Renal pelvis (tissue), 12 donors: ENCODE measurements at places on chromosomes 16 and 17. TPM values are rescaled to one million over a fixed set of nuclear protein-coding genes. Genes with fewer than 3 reads are reported as not detected.

DNA sequence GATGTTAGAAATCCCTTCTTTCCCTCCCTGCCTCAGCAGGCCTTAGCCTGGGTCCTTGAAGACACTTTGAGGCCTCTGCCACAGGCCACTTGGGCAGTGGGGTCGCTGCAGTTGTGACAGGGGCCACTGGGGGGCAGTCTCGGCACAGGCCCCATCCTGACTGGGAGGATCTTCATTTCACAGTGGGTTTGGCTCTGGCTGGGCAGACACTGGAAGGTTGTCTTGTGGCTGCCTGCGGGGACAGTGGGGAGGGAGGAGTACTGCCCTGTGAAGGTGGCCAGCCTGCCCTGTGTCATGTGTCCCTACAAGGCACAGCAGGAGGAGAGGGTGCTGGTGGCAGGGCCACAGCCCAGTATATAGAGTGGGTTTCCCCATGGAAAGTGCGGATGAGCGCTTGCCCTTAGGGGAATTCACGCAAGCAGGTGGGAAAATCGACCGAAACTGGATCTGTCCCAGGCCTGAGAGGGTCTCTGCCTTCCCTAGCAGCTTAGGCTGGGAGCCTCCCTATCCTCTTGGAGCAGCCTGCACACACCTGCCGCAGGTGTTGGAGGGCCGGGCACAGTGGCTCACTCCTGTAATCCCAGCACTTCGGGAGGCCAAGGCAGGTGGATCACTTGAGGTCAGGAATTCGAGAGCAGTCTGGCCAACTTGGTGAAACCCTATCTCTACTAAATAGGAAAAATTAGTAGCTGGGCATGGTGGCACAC is 28.8 kb downstream of the GINS2 start:
- DNase-seq, result peak; percentile 51

DNA sequence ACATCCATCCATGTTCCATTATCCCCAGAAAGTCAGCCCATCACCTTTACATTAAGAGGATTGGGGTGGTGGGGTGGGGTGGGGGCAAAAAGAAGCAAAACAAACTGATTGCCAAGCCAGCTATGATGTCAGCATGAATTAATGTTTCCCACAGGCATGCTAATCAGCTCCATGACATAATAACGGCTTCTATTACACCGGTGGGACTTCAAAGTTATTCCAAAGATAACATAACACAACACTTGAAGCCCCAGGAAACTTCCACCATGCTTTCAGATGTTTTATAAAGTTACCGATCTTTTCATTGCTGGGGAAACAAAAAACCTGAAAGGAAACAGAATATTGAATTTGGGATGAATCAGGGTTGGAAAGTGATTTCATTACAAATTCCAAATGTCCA is 155.9 kb upstream of the IRX5 start:
- DNase-seq, result no peak

DNA sequence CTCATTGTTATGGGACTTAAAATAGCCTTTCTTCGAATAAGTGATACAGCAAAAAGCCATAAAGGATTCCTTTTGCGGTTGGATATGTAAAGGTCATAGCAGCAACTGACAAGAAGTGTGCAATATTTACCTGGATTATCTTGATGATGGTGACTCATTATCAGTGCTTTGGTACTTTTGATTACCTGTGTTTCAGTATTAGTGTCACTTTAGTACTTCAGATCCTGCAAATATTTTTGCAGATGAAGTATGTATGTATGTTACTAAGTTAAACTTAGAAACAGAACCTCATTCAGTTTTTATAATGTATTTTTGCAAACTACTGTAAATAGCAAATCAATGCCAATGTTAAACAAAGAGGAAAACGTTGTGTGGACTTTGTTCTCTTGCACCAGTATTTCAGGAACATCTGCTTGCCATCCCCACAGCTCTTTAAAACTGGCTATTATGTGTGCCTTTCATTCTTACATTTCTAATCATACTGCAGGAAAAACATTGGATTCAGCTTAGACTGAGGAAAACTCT is 10.5 kb downstream of the CNEP1R1 start:
- no peak for DNase-seq

- DNase-seq, result no peak
Measured at GRCh38 chr16:17556276-17557052, 85.7 kb upstream of the XYLT1 start.

- DNase-seq, result no peak
Measured at GRCh38 chr17:60599220-60599619, 773 bp upstream of the PPM1D start.

- DNase-seq, result peak; percentile 21
Measured at GRCh38 chr17:44655983-44656710, at the start of gene MEIOC. Gene MEIOC (plus strand): TSS chr17:44656468. CDS start chr17:44656614, 146 bp downstream.

The FOXF1 gene
- not detected for polyA plus RNA-seq
